Large intestine (tissue), 12 donors: ENCODE measurements at places on chromosomes 6 and 20. TPM values are rescaled to one million over a fixed set of nuclear protein-coding genes. Genes with fewer than 3 reads are reported as not detected.

Gene MTCH1
- 126 TPM for polyA plus RNA-seq

Gene PDE10A
- polyA plus RNA-seq, result 2.7 TPM

Gene STMND1
- 0.61 TPM for polyA plus RNA-seq

Gene KCNG1
- polyA plus RNA-seq, result 29.8 TPM

Gene METTL24
- 3.4 TPM for polyA plus RNA-seq

Gene TDRD6
- 0.45 TPM for polyA plus RNA-seq

Gene PAK5
- polyA plus RNA-seq, result 1.6 TPM

Gene CTAGE9
- polyA plus RNA-seq, result 0.73 TPM
